ENCODE measurements at places on chromosomes 4 and X.

- DNase-seq, result no peak
Observed at GRCh38 chr4:174005422-174005821, 278.0 kb downstream of the FBXO8 start.

- DNase-seq, result no peak
Observed at GRCh38 chrX:123688524-123688923, 44.3 kb downstream of the THOC2 start.

DNA sequence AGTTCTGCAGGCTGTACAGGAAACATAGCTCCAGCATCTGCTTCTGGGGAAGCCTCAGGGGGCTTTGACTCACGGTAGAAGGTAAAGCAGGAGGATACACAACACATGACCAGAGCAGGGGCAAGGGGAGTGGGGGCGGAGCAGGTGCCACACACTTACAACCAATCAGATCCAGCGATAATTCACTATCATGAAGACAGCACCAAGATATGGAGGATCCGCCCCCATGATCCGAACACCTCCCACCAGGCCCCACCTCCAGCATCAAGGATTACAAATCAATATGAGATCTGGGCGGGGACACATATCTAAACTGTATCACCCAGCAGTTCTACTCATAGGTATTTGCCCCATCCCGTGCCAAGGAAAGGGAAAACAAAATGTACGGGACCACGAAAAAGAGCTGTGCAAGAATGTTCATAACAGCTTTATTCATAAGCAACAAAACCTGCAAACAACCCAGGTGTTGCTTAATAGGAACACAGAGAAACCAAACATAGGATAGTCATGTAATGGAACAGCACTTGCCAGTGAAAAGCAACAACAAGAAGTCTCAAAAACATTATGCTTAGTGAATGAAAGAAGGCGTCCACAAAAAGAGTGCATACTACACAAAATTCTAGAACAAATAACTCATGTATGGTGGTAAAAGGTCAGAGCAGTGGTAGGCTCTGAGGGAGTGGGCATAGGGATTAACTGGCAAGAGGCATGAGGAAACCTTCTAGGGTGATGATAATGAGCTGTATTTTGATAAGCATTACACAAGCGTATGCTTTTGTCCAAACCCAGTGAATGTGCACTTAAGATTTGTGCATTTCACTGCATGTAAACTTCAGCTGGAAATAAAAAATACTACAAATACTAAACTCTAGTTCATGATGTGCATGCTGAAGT lies 130.9 kb upstream of the FAM9B start:
- DNase-seq, result no peak

DNA sequence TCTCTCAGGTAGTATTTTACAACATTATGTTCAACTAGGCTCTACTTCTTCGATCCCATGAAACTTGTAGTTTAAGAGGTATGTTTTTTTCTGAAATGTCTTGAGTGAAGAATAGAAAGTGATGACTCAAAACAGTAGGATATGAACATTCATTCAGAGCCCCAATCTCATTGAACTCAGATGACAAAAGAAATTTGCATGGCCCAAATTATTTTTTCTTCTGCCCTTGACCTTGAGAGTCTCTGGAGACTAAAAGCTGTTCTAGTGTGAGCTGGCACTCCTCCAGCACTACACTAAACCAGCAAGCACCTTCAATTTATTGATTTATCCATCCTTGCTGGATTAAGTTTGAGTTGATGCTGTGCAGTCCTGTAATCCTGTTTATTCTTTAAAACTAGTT lies 4.0 kb downstream of the DCLK2 start:
- no peak for DNase-seq

DNA sequence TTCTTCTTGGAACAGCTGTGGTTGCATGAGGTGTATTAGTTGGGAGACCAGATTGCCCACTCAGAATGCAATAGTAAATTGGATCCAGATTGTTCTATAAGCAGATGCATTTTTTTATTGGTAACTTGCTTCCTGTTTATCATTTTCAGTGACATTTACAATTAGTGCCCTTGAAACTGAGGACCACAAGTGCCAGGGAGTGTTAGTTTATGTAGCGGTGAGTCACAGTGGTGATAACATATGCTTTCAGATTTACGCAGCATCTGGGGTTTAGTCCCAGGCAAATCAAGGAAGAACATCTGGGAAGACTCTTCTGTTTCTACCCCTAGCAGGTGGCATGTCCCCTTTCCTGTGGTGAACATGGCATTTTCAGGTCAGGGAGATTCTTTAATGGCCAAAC lies 24.1 kb downstream of the FRMPD4 start:
- no peak for DNase-seq

GRCh38 chrX:1466971-1467561 lies 14.4 kb upstream of the ASMTL start:
- DNase-seq, result peak; percentile 43

DNA sequence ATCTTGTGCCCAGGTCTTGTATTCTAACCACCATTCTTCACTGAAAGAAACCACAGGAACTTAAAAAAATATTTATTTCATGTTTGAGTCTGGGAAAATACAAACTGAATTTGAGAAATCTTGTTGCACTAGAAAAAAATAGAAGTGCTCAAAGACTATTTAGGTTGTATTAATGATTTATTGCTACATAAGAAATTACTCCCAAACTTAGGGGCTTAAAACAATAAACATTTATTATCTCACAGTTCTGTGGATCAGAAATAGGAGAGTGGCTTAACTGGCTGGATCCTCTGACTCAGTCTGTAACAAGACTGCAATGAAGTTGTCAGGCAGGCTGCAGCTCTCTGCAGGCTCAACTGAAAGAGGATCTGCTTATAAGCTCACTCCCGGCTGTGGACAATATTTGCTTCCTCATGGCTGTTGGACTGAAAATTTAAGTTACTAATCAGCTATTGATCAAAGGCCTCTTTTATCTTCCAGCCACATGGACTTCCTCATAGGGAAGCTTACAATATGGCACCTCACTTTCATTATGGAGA lies 295.4 kb upstream of the FAM241A start:
- DNase-seq, result no peak

DNA sequence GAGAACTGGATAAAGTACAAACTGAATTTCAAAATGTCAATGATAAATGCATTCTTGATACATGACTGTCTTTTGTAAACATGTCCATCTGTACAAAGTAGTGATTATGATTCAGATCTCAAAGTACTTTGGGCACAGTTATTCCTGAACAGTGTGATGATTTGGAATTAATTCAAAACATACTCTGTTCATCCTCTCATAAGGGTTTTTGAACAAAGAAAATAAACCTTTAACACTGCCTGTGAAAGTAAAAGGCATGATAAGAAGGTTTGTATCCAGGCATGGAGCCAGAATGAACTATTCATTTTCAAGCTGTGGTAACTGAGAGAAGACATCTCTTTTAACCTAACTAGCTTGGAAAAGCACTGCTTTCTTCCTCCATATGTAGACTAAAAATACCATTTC lies 883 bp upstream of the KLHL4 start:
- DNase-seq, result no peak

GRCh38 chrX:39550795-39551361 lies 546.9 kb downstream of the BCOR start:
- no peak for DNase-seq

DNA sequence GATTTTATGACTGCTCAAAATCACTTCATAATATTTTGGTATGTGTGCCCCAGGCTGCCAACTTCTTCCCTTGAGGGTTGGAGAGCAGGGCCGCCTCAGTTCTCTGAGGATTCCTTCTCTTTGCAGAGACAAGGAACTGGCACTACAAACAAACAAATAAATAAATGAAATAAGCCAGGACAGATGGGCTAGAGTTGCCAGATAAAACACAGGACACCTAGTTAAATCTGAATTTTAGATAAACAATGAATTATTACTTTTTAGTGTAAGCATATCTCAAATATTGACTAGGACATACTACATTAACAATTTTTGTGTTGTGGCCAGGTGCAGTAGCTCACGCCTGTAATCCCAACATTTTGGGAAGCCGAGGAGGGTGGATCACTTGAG lies 122.5 kb downstream of the FHDC1 start:
- no peak for DNase-seq

- no peak for DNase-seq
Observed at GRCh38 chrX:123436512-123437136, 252.5 kb downstream of the GRIA3 start.

GRCh38 chrX:150871341-150871811 lies 27.1 kb downstream of the CD99L2 start:
- DNase-seq, result no peak

DNA sequence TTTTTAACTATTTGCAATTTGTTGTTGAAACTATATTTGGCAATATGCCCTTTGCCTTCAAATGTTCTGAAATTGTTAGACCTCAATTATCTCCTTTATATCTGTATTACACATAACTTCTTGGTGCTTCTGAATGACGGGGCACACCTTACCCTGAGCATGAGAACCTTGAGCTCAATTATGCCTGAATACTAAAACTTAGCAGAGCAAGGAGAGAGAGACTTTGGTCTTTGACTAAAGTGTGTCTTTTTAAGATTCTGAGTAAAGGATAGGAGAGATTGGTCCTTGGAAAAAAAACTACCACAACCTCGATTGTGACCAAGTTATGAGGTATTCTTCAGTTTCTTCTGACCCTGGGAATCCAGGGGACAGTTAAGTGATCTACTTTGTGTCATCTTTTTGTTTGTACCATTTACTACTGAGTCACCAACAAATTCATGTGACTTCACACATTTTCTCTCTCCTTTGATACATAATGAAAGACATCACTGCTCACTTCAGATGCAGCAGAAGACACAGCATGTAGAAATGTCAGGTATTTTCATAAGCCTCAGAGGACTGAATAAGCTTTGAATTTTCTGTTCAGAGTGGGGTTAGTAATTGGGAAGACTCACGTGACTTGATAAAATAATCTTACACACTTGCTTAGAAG lies 51.4 kb downstream of the PTTG2 start:
- DNase-seq, result no peak

DNA sequence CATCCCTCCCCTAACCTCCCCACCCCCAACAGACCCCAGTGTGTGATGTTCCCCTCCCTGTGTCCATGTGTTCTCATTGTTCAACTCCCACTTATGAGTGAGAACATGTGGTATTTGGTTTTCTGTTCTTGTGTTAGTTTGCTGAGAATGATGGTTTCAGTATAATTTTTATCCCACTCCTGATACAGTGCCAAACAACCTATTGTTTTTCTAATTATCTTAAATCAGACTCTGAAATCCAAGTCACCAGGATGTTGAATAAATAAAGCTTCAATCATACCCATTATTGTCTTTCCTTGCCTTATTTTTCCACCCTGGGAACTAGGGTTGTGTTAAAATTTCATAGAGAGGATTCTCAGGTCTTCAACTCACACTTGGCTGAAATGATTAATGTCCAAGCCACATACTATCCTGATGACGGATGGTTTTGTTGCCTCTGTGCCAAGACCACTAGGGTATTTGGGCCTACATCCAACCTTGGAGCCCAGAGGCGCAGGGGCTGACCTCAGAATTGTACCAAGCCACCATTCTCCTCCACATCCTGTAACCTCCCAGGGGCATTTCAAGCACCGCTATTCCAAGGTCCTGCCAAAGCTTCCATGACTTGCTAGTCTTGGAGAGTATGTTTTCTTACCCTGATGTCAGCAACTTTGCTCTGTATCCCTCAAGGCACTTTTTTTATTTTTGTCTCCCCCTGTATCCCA lies 332.4 kb downstream of the ARHGAP24 start:
- DNase-seq, result no peak

GRCh38 chrX:9312922-9313867 lies 151.7 kb upstream of the TBL1X start:
- peak; percentile 71 for DNase-seq

- DNase-seq, result no peak
Observed at GRCh38 chr4:119810001-119810400, 181.4 kb upstream of the PDE5A start.

GRCh38 chrX:155333544-155334100 lies 792 bp downstream of the CLIC2 start:
- no peak for DNase-seq

GRCh38 chr4:28555866-28556265 lies 1695.2 kb downstream of the STIM2 start:
- no peak for DNase-seq

GRCh38 chr4:79267671-79268070 lies 58.2 kb downstream of the NAA11 start:
- DNase-seq, result no peak

- no peak for DNase-seq
Observed at GRCh38 chr4:53538756-53539155, 52.5 kb downstream of the LNX1 start.

GRCh38 chrX:80021621-80022020 lies 7.1 kb downstream of the TBX22 start:
- DNase-seq, result no peak

DNA sequence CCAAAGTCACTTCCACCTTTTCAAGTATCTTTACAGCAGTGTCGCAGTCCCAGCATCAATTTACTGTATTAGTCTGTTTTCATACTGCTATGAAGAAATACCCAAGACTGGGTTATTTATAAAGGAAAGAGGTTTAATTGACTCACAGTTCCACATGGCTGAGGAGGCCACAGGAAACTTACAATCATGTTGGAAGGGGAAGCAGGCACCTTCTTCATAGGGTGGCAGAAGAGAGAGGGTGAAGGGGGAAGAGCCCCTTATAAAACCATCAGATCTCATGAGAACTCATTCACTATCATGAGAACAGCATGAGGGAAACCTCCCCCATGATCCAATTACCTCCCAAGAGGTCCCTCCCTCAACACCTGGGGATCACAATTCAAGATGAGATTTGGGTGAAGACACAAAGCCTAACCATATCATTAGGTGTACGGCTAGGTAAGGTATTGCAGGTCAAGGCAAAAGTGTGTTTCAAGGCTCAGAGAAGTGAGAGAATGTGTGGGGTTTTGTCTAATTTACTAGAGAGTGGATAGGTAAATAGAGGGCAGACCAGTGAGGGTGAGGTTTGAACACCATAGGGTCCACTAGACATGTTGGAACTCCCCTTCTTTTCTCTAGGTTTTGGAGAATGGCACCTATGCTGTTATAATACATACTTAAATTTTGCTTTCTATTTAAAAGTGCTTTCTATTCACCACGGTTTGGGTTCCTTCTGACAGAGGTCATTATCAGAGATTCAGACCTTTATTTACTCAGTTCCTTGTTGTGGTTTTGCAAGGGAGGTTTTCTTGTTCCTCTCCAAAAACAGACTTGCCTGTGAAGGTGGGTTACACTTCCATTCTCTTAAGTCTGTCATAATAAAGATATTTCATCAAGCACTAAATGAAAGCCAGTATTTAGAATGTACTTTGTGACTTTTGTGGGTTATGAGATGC lies 186.6 kb downstream of the CPEB2 start:
- no peak for DNase-seq

DNA sequence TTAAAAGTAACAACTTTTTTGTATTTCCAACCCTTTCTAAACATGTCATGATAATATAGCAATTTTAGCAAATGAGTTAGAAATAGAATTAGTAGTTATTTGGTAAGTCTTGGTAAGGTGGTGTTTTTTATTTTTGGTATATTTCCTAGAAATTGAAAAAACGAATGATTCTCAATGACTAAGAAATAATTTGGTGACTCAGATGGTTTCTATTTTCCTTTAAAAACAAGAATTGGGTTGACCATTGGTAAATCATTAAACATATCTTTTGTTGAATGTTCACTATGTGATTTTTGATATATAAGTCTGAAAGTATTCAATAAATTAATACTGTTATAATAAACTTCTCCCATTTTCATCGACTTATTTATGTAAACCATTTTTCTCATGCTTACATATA lies 206.2 kb upstream of the BANK1 start:
- DNase-seq, result no peak

- no peak for DNase-seq
Observed at GRCh38 chr4:87516683-87517082, 12.5 kb downstream of the SPARCL1 start.

- DNase-seq, result no peak
Observed at GRCh38 chrX:38206036-38206435, 14.6 kb downstream of the SRPX start.

Data from activated CD4-positive, alpha-beta T cell treated with anti-CD3 and anti-CD28 coated beads, Interleukin-2, amount 50 U/mL, for 1 hour (primary cell).